ENCODE measurements at places on chromosomes 2 and 18.

DNA sequence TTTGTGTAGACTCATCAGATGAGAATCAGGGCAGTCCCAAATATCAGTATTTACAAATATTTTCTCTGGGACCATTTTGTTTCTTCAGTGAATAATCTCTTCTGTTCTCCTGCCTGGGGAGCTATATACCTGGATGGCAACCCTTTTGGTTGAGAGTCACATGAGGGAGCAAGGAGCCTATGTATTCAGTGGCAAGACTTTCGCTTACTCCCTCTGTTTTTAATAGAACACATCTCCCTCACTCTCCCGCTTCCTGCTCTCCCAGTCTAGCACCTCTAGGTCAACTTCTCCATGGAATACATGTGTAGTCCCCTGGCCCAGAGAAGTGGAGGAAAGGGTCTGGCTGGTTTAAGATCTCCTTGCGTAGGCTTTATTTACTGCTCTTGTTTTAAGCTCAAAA lies 600.3 kb downstream of the CCDC85A start:
- DNase-seq, result no peak

DNA sequence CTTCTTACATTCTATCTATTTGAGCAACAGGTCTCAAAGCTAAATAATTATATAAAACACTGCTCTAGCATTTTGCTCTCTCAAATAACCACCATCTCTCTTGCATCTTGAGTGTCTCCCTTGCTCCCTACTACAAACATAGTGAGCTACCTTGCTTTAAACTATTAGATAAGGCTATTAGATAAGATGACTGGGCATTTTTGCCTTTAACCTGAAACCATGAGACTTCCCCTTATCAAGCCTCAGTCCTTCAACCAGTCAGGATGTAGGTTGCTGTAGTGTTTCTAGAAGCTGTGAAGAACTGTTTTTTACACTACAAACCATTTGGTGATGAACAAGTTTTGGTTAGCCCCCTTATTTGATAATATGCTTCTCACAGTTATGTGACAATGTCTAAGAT lies 115.4 kb upstream of the MAP2 start:
- no peak for DNase-seq

DNA sequence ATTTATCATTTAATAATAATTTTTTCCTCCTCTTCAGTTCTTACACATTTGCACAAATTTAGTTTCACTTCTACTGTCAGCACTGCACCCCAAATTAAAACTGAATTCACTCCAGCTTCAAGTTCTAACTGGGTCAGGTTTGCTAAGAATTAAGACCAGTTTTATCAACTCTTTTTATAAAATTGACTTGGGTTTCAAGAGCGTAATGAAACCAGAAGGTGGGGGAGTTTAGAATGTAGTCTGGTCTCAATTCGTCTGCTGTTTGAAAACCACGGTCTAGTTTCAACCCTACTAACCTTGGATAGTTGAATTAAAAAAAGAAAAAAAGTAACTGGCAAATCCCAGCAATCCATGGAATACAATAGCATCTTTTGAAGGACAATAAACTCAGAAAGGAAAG lies 14.3 kb upstream of the CTLA4 start:
- no peak for DNase-seq

- DNase-seq, result no peak
Measured at GRCh38 chr2:197672371-197672893, 3.0 kb downstream of the RFTN2 start.

DNA sequence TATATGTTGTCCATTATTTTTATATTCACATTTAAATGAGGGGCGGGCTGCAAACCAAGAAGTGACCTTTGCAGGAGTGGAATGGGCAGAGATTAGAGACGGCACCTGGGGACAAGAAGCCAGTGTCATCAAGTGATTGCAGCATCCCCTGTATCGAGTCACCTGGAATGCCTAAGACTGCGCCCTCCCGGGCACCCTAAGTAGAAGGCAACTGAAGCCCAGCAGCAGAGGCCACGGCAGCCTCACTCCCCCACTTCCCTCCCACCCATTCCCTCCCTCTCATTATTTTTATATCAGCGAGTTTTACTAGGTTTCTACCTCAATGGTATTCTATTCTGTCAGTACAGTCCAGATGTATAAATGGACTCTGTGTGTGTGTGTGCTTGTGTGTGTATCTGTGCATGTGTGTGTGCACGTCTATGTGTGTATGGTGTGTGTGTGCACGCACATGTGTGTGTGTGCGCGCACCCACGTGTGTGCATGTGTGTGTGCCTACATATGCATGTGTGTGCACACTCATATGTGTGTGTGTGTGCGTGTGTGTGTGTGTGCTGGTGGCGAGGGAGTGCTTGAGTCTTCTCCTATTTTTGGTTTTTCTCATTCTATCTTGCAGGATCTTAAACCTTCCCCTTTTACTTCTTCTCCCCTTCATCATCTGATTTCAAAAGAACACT lies 106.8 kb upstream of the SLC66A3 start:
- no peak for DNase-seq

GRCh38 chr2:39488450-39488849 lies 51.4 kb upstream of the MAP4K3 start:
- DNase-seq, result no peak

- DNase-seq, result no peak
Measured at GRCh38 chr2:48483506-48483905, 46.4 kb upstream of the STON1 start.

GRCh38 chr18:56747032-56747658 lies 96.0 kb downstream of the WDR7 start:
- DNase-seq, result no peak
